Non-pigmented ciliary epithelial cell (primary cell): ENCODE measurements at places on chromosomes 1 and 21.

GRCh38 chr1:164518692-164519332 lies 40.2 kb upstream of the PBX1 start:
- DNase-seq, result no peak

DNA sequence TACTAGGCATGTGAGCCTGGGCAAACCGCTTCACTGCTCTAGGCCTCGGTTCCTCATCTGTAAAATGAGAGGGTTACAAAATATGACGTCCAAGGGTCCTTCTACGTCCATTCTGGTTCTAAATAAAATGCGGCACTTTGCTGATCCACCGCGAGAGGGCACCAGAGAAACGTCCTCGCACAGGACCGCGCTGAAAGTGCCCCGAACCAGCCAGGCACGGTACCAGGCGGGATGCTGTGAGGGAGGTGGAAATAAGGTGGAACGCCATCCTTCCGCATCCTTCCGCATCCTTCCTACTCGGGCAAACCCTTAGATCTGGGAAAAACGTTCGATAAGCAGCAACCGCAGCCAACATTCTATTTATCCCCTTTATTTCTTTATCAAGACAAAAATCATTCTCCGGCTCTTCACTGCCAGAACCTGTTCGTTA lies 60.3 kb upstream of the KRTAP19-8 start:
- no peak for DNase-seq

GRCh38 chr1:3610527-3611169 lies 660 bp downstream of the MEGF6 start:
- no peak for DNase-seq

DNA sequence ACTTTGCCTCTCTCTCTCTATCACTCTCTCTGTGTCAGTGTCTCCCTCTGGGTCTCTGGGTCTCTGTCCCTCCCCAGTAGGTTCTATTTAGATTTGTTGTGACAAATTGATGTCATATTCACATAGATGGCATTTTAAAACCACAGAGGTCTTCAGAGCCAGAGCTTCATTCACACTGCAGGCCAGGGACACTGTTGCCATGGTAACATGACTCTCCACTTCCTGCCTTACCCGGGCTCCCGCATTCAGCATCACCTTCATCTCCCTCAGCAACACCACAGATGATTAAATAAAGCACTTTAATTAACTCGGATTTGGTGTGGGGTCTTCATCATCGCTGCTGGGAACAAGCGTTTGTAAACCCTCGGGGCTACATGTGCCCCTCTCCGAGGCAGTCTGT lies 132.6 kb downstream of the ETS2 start:
- no peak for DNase-seq

- DNase-seq, result no peak
These were observed 104.2 kb upstream of the GADD45A start for GRCh38 chr1:67580691-67581403.

DNA sequence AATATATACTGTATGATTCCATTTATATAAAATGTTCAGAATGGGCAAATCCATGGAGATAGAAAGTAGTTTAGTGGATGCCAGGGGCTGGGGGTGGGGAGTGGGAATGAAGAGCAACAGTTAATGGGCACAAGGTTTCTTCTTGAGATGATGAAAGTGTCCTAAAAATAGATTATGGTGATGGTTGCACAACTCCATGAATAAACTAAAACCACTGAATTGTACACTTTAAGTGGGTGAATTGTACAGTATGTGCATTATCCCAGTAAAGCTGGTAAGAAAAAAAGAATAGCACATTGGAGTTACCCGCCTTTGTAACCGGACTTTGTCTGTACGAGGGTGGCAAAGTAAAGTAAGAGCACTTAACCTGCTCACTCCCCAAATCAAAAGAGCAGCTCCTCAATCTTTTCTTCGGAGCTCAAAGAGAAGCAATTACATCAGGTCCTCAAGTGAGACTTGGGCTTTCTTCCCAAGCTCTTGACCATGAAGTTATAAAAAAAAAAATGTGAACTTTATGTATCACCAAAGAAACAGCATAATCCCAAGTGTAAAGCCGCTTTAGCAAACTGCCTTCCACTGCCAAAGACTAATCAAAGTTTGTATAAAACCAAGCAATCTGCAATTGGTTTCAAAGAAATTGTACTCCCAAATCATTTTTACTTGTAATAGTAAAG lies 32.1 kb downstream of the ALDH9A1 start:
- no peak for DNase-seq

DNA sequence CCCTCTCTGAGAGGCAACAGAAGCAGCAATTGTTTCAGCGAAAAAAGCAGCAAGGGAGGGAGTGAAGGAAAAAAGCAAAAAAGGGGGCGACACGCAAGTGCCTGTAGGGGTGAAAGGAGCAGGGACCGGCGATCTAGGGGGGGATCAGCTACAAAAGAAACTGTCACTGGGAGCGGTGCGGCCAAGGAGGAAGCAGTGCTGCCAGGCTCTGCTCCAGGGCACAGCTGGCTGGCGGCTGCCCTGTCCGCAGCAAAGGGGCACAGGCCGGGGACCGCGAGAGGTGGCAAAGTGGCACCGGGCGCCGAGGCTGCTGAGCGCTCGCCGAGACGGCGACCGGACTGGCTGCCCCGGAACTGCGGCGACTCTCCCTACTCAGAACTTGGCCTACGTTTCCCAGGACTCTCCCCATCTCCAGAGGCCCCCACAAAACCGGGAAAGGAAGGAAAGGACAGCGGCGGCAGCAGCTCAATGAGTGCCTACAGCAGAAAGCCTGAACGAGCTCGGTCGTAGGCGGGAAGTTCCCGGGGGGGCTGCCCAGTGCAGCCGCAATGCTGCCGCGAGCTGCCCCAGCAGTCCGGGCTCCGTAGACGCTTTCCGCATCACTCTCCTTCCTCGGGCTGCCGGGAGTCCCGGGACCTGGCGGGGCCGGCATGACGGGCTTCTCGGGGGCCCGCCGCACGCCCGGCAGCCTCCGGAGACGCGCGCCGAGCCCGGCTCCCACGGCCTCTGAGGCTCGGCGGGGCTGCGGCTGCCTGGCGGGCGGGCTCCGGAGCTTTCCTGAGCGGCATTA lies 1.0 kb upstream of the CDKN2C start:
- DNase-seq, result no peak

DNA sequence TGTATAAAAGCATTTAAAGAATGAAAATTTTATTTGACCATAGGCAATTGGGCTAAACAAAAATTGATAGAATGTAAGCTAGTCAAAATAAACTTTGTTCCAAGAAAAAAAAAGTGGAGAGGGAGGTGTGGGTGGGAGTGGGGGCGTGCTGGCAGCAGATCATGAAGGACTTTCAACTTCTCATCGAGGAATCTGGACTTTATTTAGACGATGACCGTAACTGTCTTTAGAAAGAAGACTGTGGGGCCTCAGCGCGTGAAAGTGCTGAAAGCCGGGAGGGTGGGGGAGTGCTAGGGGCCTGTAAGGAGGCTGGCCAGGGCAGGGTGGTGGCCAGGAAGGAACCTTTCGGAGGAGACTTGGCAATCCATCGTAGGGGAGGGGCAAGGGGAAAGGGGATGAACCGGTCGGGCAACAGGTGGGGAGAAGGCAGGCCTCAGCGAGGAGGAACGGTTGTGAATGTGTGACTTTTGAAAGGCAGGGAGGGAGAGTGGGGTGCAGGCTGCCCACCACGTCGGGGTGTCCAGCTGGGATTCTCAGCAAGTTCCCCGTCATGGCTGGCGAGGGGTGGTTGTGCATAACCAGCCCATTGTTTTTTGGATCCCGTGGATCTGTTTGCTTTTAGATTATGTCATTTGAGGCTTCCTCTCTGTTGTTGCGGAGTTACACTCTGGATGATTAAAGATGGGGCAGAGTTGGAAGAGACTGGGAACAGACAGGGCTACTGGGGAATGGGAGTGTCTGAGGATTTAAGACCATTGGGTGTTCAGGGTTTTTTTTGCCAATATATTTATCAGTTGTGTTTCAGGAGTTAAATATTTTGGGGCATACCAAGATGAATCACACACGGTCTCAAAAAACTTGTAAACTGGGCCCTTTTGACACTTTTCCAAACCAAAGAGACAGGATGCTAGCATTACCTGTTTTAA lies 35.5 kb downstream of the HUNK start:
- peak; percentile 2 for DNase-seq

DNA sequence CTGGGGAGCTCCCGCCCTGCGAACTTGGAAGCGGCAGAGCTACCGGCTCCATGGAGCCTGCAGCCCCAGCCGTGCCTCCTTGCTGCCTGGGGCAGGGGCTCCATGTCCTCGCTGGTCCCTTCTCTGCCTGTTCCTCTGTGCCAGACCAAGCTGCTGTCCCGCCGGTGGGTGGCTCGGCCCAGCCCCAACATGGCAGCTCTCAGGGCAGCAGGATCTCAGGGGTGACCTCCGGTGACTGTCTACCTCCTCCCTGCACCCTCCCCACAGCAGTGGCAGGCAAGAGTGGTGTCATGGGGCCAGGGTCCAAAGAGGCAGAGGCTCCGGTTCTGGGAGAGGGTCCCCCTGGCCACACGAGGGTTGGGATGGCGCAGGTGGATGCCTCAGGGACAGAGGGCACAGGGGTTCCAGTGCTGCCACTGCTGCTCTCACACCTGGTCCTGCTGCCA lies 45.8 kb downstream of the ATP6V1G3 start:
- DNase-seq, result no peak

- no peak for DNase-seq
These were observed 2.6 kb downstream of the OR10T2 start for GRCh38 chr1:158396646-158397045.

DNA sequence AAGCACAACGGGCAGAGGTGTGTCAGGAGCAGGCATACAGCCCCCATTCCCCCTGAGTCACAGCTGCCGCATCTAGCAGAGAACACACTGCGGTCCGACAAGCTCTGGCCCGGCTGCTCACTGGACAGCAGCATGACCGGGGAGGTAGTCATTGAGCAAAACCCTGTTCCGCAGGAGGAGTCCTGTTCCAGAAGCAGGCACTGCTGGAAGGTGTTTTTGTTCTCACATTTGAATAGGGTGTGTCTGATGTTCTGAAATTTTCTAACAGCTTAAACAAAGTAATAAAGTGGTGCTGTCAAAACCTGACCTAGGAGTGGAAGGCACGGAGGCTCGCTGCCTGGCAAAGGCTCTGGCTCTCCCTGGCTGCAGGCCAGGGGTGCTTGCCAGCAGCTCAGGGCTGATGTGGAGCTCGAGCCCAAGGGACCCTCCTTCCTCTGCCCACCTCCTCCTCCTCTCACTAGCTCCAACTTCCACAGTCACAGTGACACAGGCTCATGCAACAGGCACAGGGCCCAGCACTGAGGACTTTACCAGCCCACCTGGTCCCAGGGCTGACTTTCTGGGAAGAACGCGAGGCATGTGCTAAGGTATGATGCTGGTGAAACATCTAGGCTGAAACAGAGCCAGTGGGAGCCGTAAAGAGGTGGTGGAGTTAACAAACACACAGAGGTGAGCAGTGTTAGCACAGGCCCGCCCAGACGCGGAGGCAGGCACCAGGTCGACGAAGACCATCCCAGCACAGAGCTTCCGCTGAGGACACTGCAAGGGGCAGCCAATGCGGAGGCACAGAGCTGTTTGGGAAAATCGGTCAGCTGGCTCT lies 118.6 kb upstream of the IFFO2 start:
- no peak for DNase-seq

DNA sequence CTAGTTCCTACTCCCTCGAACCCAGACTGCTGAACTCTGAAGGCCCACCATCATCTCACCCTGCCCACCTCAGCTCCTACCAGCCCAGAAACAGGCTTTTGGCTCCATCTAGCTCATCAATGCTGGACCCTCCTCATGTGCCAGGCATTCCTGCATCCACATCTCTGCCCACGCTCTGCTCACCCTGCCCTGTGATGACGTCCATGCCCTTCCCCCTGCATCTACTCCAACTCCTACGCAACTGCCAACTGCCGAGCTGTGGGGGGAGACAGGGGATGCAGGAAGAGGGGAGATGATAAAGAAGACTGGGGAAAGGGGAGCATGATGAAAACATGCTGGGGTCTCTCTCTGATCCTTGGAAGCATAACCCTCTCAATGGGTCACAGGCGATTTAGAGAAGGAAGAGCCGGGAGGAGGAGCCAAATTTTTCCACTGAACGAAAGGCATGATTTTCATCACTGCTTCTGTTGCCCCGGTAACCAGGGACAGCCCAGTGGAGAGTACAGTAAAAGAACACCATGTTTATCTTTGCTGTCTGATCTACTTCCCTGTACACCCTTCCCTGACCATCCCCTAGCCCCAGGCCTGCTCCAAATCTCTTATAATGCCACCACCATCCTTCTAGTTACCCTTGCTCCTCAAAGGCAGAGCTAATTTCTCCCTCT lies 44.3 kb downstream of the CD34 start:
- no peak for DNase-seq

- no peak for DNase-seq
These were observed 3.0 kb downstream of the FMO1 start for GRCh38 chr1:171251042-171251951.

DNA sequence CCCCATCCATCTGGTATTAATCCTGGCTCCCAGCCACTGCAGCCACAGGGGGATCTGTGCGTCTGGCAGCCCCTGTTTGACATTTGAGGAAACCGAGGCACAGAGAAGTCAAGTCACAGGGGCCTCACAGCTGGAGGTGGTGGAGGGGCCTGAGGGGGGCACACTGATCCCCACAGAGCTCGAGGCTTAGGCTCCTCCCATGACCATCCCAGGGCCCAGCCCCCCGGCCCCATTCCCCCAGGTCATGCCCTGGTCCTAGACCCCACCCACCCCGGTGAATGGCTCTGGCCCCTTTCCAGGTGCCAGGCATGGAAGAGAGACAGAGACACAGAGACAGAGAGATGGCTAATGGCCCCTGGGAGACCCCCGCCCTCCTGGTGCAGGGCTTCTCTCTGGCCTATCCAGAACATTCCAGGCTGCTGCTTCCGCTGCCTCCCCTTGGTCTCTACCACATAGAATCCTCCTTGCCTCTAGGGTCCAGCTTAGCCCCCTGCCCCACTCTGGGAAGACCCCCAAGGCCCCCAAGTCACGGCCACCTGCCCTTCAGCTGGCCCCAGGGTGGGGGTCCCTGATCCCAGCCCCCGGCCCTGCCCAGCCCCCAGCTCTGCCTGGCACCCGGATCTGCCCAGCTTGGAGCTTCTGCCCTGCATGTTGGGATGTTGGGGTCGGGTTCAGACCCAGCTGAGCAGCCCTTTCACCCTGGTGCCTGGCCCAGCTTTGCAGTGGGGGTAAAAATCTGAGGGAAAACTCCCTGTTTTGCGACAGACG lies 29.2 kb upstream of the LRRC3 start:
- DNase-seq, result no peak

- no peak for DNase-seq
These were observed 3.2 kb downstream of the ZFYVE9 start for GRCh38 chr1:52145137-52145536.
